ENCODE measurements at places on chromosomes 5 and 9.

- DNase-seq: peak; percentile 66
Measured at GRCh38 chr9:96126321-96126881, 175.6 kb downstream of the HSD17B3 start.

DNA sequence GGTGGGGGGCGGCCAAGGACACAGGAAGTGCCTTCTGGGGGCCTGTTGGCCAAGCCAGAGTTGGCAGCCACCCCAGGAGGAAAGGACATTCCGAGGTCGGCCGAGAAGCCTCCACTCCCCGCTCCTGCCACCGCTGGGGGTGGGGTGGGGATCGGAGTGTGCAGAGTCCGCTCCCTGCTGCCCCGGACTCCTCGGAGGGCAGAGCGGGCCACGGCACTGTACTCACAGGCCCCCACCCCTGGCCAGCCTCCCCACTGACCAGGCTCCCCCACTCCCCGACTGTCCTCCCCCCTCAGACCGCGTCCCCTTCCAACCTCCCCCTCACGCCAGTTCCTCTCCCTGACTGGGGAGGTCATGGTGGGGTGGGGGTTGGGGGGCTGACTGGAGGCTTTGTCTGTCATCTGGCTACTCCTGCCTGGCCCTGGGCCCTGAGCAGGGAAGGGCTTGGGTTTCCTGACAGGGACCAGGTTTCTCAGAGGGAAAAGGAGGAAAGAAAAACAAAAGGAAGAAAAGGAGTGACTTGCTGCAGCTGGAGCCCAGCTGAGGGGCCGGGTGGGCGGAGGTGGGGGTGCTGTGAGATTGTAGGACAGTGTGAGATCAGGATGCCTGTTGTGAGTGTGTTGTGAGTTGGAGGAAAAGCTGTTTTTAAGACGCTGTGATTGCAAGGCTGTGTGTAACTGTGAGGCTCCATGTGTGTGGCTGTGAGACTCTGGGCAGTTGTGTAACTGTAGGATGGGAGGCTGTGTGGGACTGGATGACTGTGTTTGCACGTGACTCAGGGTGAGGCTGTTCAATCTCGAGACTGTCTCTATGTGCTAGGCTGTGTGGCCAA is 29.7 kb downstream of the CNTFR start:
- no peak for DNase-seq

- DNase-seq: no peak
Measured at GRCh38 chr5:130116462-130116861, 212.2 kb downstream of the CHSY3 start.

- no peak for DNase-seq
Measured at GRCh38 chr9:111983484-111983908, 86.9 kb downstream of the UGCG start.

GRCh38 chr5:113527746-113528145 is 14.3 kb downstream of the YTHDC2 start:
- no peak for DNase-seq

DNA sequence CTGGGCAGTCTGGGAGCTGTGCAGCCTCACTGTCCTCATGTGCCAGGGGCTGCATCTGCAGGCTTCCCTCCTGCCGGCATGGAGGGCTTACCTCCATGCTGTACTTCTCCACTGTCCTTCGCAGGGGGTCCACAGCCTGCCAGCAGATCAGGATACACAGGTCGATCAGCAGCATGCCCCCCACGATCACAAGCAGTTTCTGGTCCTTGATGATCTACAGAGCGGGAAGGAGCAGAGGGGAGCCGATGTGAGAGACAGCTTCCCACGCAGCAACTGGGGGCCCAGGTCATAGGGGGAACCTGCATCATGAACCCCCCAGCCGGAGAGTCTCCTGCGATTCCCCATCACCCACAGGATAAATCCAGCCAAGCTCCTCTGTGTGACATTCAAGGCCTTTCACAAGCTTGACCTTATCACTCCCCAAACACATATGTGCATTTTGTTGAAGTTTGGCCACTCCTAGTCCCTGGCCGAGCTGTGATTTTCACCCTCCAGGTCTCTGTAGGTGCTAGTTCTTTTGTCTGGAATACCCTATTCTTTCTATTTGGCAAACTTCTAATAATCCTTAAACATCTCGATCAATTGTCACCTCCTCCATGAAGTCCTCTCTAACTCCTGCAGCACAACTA is 107.3 kb upstream of the TBC1D2 start:
- DNase-seq: no peak

- no peak for DNase-seq
Measured at GRCh38 chr9:88534456-88535225, at the start of gene NXNL2. Gene NXNL2, plus strand, starts transcription at chr9:88535178. Its CDS starts 257 bp downstream, at chr9:88535435.

DNA sequence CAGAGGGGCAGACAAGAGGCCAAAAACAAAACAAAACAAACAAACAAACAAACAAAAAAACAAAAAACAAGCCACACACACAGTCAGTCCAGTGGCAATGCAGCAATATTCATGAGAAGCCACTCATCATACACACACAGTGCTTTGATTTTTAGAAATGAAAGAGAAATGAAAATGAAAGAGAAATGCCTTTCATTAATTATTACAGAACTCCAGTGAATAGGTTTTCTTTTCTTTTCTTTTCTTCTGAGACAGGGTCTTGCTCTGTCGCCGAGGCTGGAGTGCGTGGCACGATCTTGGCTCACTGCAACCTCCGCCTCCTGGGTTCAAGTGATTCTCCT is 36.9 kb downstream of the SPRY4 start:
- DNase-seq: no peak

DNA sequence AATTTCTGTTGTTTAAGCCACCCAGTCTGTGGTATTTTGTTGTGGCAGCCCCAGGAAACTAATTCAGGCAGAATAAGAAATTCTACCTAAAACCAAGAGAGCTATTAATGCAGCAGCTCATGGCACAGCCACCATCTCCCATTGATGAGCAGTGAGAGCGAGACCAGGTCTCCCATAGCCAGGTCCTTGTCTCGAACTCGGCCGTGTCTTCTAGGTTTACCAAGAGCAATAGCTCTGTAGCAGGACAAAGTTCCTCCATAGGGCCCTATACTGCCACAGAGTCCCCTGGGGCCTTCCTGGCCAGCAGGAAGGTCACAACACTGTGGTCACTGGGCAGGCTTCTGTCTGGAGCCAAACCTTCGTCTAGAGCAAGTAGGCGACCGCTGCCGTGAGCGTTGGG is 34.5 kb upstream of the TJP2 start:
- DNase-seq: no peak

- DNase-seq: no peak
Measured at GRCh38 chr5:154222414-154222813, 31.9 kb downstream of the GALNT10 start.

- no peak for DNase-seq
Measured at GRCh38 chr9:112711050-112711689, 6.7 kb downstream of the INIP start.

- no peak for DNase-seq
Measured at GRCh38 chr9:120692901-120693699, 21.2 kb downstream of the MEGF9 start.

- peak; percentile 50 for DNase-seq
Measured at GRCh38 chr9:34457266-34458012, 931 bp downstream of the FAM219A start.

DNA sequence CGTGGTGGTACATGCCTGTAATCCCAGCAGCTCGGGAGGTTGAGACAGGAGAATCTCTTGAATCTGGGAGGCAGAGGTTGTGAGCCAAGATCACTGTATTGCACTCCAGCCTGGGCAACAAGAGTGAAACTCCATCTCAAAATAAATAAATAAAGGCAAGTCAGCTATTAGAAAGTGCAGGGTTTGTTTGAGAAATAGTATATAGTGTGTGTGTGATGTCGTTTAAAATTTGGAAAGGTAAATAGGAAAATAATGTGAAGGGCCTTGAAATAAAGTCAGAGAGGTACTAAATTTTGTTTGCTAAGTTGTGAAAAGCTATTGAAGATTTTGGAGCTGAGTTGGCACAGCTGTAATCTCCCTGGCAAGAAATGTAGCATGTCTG is 17.8 kb downstream of the ZNF131 start:
- DNase-seq: no peak

- DNase-seq: no peak
Measured at GRCh38 chr5:117945258-117945657, 1043.1 kb downstream of the DTWD2 start.

DNA sequence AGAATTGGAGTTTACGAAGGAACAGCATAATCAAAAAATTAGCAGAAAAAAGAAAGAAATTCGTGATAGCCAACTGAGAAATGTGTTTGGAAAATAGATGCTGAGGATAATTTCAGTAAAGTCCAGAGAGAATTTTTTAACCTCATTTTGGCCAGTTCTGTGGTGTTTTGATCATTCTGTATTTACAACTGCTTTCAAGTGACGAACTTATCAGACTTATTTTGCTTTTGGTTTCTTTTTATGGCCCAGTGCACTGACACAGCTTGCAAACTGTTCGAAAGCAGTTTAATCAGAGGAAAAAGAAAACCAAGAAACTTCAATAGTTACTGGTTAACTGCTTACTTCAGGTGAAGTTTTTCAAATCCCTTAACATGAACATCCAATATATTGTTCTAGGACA is 1.9 kb downstream of the SDHA start:
- DNase-seq: no peak

- no peak for DNase-seq
Measured at GRCh38 chr9:99026271-99026955, 78.5 kb upstream of the TGFBR1 start.

DNA sequence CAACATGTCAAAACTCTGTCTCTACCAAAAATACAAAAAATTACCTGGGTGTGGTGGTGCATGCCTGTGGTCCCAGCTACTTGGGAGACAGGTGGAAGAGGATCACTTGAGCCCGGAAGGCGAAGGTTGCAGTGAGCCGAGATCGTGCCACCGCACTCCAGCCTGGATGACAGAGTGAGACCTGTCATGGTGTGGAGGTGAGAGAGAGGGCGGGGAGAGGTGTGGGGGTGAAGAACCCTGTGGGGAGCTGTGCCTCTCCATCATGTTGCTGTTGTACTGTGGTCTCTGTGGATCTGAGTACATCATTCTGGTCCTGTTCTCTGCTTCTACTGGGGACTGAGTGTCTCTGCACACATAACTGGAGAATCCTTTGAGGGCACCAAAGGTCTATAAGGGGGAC is 11.3 kb upstream of the SLC34A1 start:
- no peak for DNase-seq

GRCh38 chr5:180071531-180072255 is at the start of gene RNF130:
Gene RNF130, minus strand, starts transcription at chr5:180071759. Its CDS starts 57 bp downstream, at chr5:180071702.
- DNase-seq: peak; percentile 76

DNA sequence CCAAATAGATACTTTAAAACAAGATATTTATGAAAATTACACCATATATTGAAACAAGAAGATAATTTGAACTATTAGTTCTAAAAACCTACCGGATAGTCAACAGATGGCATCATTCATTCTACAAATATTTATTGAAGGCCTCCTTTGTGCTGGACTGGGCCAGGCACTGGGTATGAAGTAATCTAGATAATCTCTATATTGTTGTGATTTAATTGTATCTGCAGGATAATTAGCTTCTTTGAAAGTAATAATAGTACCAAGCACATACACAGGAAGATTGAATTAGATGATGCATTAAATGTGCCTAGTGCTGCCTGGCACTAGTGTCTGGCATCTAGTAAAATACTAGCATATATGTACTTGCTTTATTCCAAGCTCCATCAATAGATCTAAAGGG is 735.2 kb upstream of the DMAC1 start:
- peak; percentile 49 for DNase-seq

GRCh38 chr5:160296496-160296895 is 15.9 kb downstream of the CCNJL start:
- no peak for DNase-seq

DNA sequence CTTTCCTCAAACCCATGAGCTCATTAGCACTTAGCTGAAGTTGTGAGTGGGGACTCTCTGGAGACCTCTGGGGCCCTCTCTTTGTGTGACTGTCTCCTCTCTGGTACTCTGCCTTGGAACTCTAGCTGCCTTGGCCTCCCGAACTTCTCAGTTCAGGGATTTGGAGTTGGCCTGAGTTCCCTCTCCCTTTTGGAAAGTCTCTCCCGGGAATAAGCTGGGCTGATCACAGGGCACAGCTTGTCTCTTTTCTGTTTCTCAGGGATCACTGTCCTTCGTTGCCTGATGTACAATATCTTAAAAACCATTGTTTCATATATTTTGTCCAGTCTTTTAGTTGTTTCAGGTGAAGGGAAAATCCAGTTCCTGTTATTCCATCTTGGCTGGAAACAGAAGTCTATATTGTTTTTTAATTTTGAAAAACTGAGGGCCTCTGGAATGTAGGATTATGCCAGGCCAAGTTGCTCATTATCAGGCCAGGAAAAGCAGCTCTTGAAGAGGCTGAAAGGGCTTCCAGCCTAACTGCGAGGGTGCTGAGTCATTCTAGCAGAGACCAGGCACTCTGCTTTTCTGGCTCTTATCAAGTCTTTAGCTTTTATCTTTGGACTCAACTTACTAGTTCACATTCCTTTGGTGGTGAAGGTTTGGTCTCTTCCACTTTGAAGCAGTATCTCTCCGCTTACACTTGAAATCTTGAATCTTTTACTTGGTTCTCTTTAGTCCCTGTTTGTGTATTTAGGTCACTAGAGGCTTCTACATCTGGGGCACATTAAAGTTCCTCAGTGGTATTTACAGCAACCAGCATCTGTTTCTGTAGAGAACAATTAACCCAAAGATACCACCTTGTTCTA is 8.4 kb upstream of the RGS3 start:
- no peak for DNase-seq

GRCh38 chr5:160799184-160799583 is 52.8 kb downstream of the ATP10B start:
- no peak for DNase-seq

DNA sequence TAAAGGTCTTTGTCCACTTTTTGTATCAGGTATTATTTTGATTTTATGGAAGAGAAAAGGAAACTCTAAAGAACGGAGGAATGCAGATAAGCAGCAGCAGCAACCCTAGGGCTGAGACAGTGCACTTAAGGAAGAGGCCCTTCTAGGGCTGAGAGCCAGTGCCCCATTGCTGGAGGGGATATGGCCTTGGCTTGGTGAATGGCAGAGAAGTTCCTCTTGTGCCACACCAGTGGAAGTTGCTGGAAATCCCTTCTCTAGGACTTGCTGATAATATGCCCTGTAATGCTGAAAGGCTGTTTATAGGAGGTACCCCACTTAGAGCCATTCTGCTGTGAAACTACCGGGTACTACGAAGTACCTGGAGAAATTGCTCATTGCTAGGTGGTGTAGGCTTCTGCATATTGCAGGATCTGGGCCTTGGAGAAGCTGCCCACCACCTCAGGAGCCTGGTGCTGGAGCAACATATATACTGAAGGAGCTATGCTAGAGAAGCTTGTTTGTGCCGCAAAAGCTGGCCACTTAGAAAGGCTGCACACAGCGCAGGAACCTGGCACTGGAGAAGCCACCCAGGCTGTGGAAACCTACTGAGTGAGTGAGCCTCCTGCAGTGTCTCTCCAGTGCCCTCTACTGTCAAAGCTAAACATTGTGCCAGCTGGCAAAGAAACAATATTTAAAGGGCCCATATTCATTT is 9.6 kb upstream of the UBTD2 start:
- peak; percentile 61 for DNase-seq

DNA sequence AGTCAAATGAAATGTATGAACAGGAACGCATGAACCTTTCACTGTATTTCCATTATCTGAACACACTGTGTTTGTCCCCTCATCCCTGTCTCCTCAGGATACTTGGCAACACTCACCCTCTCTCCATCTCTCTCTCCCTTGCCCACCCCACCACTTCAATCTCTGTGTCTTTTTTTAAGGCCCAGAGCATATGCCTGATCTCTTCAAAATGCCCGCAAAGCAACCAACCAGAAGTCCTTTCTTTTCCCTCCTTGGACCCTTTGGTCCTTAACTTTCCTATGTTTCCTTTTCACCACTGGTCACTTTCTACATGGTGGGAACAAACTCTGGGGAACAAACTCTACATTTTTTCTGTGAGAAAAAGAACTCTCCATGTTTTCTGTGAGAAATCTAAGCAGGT is 3.2 kb upstream of the IRF1 start:
- DNase-seq: no peak

GRCh38 chr5:147966829-147967228 is 60.5 kb upstream of the C5orf46 start:
- no peak for DNase-seq

Measured in NCI-H748 treated with DMSO at 0.1 percent for 48 hours (cell line).